ENCODE measurements at places on chromosomes 4 and X. TPM values are rescaled to one million over a fixed set of nuclear protein-coding genes. Genes with fewer than 3 reads are reported as not detected.

ASB5 gene
- total RNA-seq, result 4.3 TPM

DNA sequence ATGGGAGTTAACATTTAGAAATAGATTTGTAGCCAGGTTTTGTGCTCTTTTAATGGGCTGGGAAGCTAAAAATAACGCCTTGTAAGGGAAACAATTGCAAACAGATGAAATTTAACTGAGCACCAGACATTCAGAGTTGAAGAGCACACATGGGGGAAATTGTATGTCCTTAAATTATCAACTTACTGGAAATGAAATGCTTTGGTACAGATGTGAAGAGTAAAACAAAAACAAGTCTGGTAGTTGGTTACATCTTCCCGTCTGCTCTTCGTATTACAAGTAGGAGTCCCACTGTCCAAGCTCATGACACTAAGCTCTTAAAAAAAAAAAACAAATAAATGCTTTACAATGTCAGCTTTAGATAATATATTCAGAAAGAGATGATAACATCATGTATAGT, 59.5 kb upstream of the RPA4 start:
- DNase-seq, result no peak

GRCh38 chrX:2413969-2414368, 86.8 kb downstream of the DHRSX start:
- no peak for DNase-seq

HTN3 gene
- not detected for total RNA-seq

DNA sequence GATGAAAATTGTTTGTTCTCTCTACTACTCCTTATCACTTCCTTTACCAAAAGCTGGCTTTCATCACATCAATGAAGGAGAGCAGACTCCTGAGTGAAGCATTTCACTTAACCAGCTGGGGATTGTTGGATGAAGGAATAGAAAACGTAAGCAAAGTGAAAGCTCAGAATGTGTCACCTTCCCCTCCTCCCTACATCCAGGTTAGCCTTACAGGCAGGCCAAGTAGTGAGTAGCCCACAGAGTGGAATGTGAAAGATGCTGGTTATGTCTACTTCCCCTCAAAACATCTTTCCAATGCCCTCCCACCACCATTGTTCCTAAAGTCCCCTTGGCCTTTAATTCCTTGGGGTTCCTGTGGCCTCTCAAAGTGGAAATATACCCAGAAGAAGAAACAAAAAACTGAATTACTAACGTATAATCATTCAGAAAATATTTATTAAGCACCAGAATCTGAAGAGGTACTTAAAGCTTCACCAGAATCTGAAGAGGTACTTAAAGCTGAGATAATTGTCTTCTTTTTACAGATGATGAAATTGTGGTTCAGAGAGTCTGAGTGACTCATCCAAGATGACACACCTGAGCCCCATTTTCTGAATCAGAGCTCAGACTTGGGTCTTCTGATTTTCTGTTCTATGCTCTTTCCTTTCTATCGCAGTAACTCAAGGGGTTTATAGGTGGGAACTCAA, 6.5 kb downstream of the P2RY4 start:
- DNase-seq, result no peak

DNA sequence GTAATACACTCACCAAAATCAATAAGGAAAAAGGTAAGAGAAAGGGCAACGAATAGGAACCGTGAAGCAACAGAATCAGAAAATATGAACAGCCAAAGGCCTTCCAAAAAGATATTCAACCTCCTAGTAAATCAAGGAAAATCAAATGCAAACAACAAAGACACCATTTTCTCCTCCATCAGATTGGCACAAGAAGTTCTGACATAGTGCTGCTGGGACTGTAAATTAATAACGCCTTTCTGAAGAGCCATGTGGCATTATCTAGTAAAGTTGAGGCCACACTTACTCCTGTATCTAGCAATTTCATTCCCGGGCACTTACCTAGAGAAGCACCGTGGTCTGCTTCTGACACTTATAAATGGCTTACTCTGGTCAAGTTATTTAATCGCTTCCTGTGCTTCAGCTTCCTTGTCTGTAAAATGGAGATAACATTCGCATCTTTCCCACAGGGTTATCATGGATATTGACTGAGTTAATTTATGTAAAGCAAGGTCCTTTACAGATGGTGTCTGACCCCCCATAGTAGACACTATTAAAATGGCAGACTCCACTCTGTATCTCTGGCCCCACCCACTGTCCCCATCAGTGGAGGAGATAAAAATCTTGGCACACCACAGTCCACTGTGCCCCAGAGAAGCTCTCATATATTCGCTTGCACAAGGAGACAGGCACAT, 20.5 kb upstream of the ENPP6 start:
- no peak for DNase-seq

DNA sequence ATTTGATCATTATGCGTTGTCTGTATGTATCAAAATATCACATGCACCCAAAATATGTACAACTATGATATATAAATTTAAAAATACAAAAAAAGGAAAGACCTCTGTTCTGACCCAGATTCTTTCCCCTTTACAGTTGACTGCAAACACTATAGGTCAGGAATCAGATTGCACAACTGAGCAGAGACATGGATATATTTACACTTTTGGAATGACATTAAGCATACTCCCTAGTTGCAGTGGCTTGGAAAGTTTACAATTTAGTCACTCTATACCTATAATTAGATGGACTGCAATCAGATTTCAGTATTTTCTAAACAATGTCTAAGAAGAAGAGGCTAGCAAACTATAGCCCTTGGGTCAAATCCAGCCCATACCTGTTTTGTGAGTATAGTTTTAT, 98.5 kb upstream of the INPP4B start:
- DNase-seq, result no peak

GRCh38 chr4:153773236-153773690, 13.4 kb upstream of the RNF175 start:
- DNase-seq, result no peak

ASMT gene
- total RNA-seq, result not detected

TMEM47 gene
- total RNA-seq, result 36.6 TPM

DNA sequence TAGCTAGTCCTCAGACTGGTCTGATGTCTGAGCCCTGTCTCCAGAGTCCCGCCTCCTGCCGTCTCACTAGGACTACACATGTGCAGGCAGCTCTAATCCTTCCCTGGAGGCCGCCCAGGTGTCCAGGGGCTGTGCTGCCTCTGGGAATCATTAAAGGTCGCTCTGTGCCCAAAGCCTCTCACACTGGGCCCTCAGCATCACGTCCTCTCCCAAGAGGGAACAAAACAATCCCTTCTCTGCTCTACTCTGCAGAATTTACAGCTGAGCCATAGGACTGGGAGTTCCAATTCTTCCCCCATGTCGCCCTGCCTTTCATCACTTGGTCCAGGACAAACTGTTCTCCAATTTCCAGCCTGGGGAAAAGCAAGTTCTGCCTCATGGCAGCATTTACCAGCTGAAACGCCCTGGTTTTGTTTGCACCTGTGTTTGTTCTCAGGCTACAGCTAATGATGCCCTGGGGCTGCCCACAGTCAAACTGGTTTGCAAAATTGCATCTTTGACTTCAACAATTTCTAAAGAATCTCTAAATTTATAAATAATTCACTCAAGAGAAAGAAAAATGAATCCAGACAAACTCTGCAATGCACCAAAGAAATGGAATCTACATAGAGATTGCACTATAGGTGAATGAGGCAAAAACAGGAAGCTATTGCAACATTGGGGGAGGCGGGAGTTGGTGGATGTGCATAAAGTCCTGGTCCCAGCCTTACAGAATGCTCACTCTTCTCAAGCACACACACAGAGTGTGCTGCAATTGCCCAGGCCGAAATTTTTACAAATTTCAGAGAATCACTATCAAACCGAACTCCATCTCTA, 7.2 kb upstream of the MRFAP1 start:
- DNase-seq, result no peak

- DNase-seq, result no peak
These were observed 5.3 kb upstream of the PYURF start for GRCh38 chr4:88528861-88529260.

GRCh38 chrX:115560211-115560977, 580 bp upstream of the PLS3 start:
- DNase-seq, result no peak

- no peak for DNase-seq
These were observed 75.6 kb downstream of the CCNG2 start for GRCh38 chr4:77232653-77233052.

DNA sequence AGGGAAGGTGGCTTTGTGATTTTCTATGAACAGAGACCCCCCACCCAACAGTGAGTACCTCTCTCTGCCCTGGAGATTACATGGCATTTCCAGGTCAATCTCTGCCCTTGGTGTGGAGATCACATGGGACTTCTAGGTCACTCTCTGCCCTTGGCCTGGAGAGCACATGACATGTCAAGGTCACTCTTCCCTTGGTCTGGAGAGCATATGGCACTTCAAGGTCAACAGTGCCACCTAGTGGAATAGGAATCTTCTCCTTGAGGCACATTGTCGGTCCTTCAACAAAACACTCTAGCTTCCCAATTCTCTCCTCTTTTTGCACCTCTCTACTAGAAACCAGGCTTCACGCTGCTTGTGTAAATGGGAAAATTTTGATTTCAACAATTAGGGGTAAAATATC, 66.2 kb upstream of the TACR3 start:
- no peak for DNase-seq

DNA sequence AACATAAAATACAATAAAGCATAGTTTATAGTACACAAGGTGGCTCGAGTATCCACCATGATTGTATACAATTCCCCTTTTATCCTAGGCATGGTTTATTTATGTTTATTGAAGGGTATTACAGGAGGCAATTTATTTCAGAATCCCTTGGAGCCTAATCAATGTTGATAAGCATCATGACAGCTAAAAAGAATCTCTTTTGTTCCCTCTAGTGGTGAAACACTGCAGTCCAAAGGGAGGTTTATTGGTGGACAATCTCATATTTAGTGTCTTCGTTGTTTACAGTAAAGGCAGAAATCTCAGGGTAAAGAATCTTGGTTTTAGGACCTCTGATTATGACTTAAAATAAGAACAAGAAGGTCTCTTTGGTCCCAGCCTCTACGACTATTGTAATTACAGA, 1712.5 kb downstream of the C4orf33 start:
- DNase-seq, result no peak

DKK2 gene
- total RNA-seq, result 4.2 TPM

DNA sequence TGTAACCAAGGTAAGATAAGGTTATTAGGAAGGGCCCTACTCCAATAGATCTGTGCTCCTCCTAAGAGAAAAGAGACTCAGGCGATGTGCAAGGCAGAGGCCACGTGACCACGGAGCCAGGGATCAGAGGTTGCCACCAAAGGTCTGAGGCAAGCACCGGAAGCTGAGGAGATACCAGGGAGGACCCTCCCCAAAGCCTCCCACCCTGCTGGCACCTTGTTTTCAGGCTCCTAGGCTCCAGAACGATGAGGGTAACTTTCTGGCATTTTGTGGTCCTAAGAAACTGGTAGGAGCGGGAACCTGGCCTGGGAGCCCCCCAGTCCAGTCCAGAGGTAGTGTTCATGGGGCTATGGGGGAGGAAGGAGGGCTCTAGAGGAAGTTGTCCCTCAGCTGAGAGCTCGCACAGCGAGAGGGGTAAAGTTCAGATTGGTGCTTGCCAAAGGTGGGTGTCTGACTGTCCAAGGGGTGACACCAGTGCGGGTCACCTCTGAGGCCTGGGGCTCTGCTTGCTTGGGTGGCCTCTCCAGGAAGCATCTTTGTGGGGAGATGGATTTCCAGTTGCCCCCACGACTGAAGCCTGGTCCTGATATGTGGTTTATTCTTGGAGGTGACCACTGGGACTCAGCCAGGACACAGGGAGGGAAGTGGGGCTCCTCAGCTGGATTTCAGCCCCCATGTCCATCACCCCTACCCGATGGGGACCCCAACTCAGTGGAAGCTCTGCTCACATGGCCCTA, 7.5 kb upstream of the LETM1 start:
- DNase-seq, result no peak

DNA sequence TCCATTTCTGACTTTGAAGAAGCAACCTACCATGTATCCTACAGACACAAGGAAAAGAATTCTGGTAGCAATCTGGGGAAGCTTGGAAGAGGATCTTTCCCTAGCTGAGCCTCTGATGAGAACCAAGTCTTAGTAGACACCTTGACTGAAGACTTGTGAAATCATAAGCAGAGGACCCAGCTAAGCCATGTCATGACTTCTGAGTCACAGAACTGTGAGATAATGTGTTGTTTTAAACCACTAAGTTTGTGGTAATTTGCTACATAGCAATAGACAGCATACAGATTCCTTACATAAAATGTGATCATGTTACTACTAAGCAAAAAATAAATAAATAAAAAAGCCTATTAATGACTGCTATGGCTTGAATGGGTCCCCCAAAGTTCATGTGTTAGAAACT, 71.3 kb upstream of the ANKRD50 start:
- DNase-seq, result no peak

PLXNB3 gene
- 2.9 TPM for total RNA-seq

SLC38A5 gene
- total RNA-seq, result 0.71 TPM

GRCh38 chr4:142940425-142941330, 94.6 kb upstream of the INPP4B start:
- DNase-seq, result peak; percentile 25

DNA sequence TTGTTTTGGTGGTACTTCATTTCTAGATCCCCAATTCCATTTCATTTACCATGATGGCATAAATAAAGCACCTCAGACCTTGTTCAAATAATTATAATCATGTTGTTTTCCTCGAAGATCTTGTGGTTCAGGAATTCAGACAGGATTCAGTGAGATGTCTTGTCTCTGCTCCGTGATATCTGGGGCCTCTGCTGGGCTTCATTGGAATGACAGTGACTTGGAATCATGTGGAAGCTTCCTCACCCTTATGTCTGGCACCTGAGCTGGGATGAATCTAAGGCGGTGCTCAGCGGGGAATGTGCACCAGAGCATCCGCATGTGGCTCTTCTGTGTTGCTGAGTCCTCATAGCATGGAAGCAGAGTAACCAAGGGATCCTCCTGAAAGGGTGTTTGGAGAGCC, 132.2 kb downstream of the VEGFC start:
- no peak for DNase-seq

DNA sequence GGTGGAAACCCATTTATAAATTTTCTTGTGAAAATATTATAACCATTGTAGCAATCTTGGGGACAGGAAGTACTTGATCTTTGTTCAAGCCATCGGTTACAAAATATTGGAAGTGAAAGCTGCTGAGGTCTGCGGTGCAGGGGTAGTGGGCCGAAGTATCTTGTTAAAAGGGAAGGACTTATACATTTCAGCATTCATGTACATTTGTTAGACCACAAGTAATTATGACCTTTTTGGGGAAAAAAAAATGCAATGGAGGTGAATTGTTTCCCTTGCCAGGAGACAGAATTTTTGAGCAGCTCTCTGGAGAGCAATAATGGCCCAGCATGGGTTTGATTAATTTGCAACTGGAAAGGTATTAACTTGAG, 121.3 kb downstream of the EGF start:
- DNase-seq, result no peak

GRCh38 chr4:187493661-187494060, 501.9 kb upstream of the ZFP42 start:
- DNase-seq, result no peak

DNA sequence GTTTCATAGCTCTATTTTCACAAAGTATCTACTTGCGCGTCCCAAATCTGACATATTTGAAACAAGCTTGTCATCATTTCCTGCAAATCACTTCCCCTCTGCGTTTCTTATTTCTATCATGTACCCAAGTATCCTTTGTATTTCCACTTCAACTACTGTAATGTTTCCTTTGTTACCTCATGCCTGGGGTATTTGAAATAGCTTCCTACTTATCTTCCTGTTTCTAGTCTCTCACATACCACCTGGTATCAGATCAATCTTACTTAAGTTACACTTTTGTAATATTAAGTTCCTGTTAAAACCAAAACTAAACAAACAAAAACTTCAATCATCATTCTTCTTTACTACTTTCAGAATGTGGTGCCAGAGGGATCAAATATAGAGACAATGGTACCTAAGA, 93.6 kb upstream of the SMAD1 start:
- no peak for DNase-seq

SPANXC gene
- not detected for total RNA-seq

- no peak for DNase-seq
These were observed 131.8 kb downstream of the GLRA3 start for GRCh38 chr4:174697202-174697601.

FAM53A gene
- 0.71 TPM for total RNA-seq
